Activated T-cell treated with anti-CD3 and anti-CD28 coated beads, Interleukin-2, amount 50 U/mL, for 72 hours (primary cell): ENCODE measurements at places on chromosomes 1 and 21. TPM values are rescaled to one million over a fixed set of nuclear protein-coding genes. Genes with fewer than 3 reads are reported as not detected.

Gene ROR1
- total RNA-seq = 0.19 TPM

Gene CD1E
- total RNA-seq = not detected

Gene TCP10L
- total RNA-seq = 0.56 TPM

Gene CD53
- total RNA-seq = 249 TPM

Gene TRIM67
- total RNA-seq = not detected

Gene CCDC27
- total RNA-seq = not detected

Gene RIPPLY3
- 0.26 TPM for total RNA-seq

Gene LAMB3
- total RNA-seq = 5.9 TPM

Gene DNAJC28
- 0.55 TPM for total RNA-seq

GRCh38 chr1:155892796-155893195, 18.4 kb downstream of the RIT1 start:
- H3K4me3 ChIP-seq = peak overlapping the region; percentile 15
- no peak for DNase-seq
- no peaks in the 10 kb centered on the region for H3K27me3 ChIP-seq
- peak overlapping the region; percentile 62 for H3K27ac ChIP-seq
- H3K4me1 ChIP-seq = peaks cover 16% of the 10 kb centered on the region

DNA sequence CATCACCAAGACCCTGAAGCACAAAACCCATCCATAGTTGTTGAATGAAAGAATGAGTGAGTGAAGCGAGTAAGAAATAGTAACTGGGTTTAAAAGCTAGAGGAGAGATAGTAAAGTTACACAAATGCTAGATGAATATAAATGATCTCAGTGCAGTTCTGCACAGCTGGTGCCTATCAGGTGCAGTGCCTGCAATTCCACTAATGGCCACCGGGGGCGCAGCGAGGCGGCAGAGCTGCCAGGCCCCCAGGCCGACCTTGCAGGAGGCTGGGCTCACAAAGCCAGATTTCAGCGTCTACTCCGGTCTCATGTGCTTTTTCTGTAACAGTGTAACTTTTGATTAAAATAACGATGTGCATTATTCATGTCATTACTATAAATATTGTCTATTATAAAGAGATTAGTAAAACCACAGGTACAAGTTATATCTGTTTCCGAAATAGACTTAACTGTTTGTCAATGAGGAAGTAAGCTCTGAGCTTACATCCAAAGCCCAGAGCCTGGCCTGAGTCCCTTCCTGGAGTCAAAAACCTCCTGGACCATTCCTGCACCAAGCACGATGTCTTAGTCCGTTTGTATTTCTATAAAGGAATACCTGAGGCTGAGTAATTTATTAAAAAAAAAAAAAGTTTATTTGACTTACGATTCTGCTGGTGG, 477.6 kb downstream of the NPHP4 start:
- peaks cover 21% of the 10 kb centered on the region for H3K27me3 ChIP-seq
- peaks cover 5% of the 10 kb centered on the region for H3K4me1 ChIP-seq
- H3K27ac ChIP-seq = no peak overlapping the region
- no peaks in the 10 kb centered on the region for H3K36me3 ChIP-seq

GRCh38 chr1:182637769-182638168, 33.6 kb upstream of the RGS16 start:
- no peak overlapping the region for H3K27ac ChIP-seq
- H3K36me3 ChIP-seq = no peaks in the 10 kb centered on the region
- H3K27me3 ChIP-seq = peaks cover 27% of the 10 kb centered on the region
- H3K4me3 ChIP-seq = no peak overlapping the region
- no peak for DNase-seq
- H3K4me1 ChIP-seq = peaks cover 4% of the 10 kb centered on the region

GRCh38 chr1:223269006-223269405, 95.0 kb downstream of the SUSD4 start:
- no peak overlapping the region for H3K27ac ChIP-seq
- no peaks in the 10 kb centered on the region for H3K36me3 ChIP-seq
- peaks cover 12% of the 10 kb centered on the region for H3K4me1 ChIP-seq
- H3K27me3 ChIP-seq = no peaks in the 10 kb centered on the region
- no peak for DNase-seq

DNA sequence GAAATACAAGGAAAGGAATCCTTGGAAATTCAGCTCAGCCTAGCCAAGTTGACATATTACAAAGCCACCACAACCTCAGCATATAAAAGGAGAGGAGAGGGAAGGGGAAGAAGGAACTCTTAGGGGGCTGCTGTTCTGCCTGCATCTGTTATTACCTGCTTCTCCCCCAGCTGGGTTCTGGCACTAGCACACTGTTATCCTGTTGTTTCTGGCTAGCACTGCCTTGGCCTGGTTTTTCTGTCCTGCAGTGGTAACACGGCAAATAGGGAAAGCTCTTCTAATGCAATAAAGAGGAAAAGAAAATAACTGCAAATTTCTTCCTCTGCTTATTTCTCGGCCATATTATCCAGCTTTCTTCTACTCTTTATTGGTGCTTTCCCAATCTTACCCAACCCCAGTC, 16.5 kb upstream of the VCAM1 start:
- H3K4me1 ChIP-seq = no peaks in the 10 kb centered on the region
- no peak overlapping the region for H3K27ac ChIP-seq
- H3K27me3 ChIP-seq = peaks cover 18% of the 10 kb centered on the region
- H3K36me3 ChIP-seq = no peaks in the 10 kb centered on the region

GRCh38 chr21:41207401-41208375, 39.7 kb downstream of the BACE2 start:
- no peak overlapping the region for H3K27ac ChIP-seq
- no peak for DNase-seq
- H3K4me3 ChIP-seq = no peak overlapping the region
- H3K27me3 ChIP-seq = peaks cover under 1% of the 10 kb centered on the region
- no peaks in the 10 kb centered on the region for H3K36me3 ChIP-seq

DNA sequence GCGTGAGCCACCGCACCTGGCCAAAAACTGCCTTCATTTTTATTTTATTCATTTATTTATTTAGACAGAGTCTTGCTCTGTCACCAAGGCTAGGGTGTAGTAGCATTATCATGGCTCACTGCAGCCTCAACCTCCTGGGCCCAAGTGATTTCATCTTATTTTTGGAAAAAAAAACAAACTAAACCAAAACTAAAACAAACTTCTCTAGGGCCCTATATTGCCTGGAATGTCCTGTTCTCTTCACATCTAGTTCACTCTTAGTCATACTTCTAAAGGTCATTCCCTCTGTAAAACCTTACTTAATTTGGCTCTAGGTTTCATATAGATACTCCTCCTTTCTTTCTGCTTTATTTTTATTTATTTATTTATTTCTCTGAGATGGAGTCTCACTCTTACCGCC, 15.6 kb downstream of the RPS27 start:
- no peaks in the 10 kb centered on the region for H3K27me3 ChIP-seq
- no peak overlapping the region for H3K4me3 ChIP-seq
- no peak overlapping the region for H3K27ac ChIP-seq
- H3K36me3 ChIP-seq = no peaks in the 10 kb centered on the region
- DNase-seq = no peak

DNA sequence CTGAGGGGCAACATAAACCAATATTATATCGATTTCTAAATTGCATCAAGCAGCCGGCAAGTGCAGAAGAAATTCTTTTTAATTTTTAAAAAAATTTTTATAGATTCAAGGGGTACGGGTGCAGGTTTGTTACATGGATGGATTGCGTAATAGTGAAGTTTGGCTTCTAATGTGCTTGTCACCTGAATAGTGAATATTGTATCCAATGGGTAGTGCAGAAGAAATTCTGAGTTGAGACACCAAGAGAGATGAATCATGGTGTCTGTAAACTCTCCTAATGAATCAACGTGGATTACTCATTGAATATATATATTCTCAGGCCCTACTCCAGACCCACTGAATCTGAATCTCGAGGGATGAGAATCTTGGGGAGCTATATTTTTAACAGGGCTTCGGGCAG, 253.7 kb upstream of the FOXD3 start:
- H3K27ac ChIP-seq = no peak overlapping the region
- no peak overlapping the region for H3K4me3 ChIP-seq
- DNase-seq = no peak
- peaks cover 21% of the 10 kb centered on the region for H3K27me3 ChIP-seq
- no peaks in the 10 kb centered on the region for H3K36me3 ChIP-seq
- no peaks in the 10 kb centered on the region for H3K4me1 ChIP-seq

GRCh38 chr1:169103480-169103893, 3.0 kb upstream of the ATP1B1 start:
- H3K4me1 ChIP-seq = peaks cover 27% of the 10 kb centered on the region
- no peak overlapping the region for H3K4me3 ChIP-seq
- no peak overlapping the region for H3K27ac ChIP-seq
- H3K36me3 ChIP-seq = no peaks in the 10 kb centered on the region
- no peaks in the 10 kb centered on the region for H3K27me3 ChIP-seq

DNA sequence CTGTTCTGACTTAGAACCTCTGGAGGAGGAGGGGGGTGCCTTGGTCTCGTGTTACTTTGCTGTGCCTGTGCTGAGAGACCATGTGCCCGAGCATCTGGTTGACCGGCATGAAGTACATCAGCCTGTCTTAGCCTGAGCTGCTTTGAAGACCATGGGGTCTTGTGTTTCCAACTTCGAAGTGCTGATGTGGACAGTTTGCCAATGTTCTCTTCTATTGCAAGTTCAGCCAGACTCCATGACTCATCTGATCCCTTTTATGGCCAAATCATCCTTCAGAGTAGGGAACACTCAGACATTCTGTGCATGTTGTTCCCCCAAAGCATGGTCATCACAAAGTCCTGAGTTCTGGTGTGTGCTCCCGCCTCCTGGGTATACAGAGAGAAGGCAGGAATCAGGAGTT, 6.0 kb upstream of the PLA2G2C start:
- no peak overlapping the region for H3K4me3 ChIP-seq
- peaks cover 26% of the 10 kb centered on the region for H3K4me1 ChIP-seq
- H3K27ac ChIP-seq = no peak overlapping the region
- H3K27me3 ChIP-seq = peaks cover 67% of the 10 kb centered on the region

DNA sequence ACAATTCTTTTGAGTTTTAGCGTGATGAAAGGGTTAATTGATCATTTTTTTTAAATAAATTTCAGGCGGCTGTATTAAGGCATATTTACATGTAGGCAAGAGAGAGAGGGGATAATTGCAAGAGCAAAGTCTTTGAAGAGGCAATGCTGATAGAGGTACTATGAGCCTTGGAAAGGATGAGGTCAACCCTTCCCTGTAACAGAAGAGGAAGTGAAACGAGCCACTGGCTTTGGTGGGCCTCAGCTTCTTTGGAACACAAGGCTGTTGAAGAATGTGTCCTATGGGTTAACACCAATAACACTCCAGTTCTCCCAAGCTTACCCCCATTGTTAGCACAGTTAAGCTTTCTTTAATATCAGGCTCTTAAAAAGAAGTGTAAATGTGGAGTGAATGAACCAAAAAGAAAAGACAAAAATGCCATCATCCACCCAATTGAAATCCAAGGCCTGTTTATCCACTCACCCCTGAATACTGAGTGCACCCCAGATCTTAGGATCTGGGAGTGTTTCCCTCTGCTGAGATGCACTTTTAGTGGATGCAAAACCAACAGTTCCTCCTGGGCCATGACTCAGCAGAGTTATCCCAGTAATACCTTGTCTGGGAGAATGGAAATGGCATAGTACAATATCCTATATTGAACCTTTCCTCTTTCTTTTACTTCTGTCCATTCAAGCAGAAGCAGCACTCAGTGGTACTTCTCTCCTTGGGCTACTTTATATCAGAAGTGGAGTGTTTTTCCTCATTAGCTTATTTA, 216.4 kb downstream of the SLC44A5 start:
- H3K27me3 ChIP-seq = no peaks in the 10 kb centered on the region
- no peak for DNase-seq
- H3K27ac ChIP-seq = no peak overlapping the region
- no peaks in the 10 kb centered on the region for H3K4me1 ChIP-seq
- no peak overlapping the region for H3K4me3 ChIP-seq

GRCh38 chr1:172914501-172915144, 136.1 kb downstream of the TNFSF18 start:
- no peak overlapping the region for H3K4me3 ChIP-seq
- no peak overlapping the region for H3K27ac ChIP-seq
- peaks cover 9% of the 10 kb centered on the region for H3K36me3 ChIP-seq
- DNase-seq = no peak
- H3K27me3 ChIP-seq = peaks cover 12% of the 10 kb centered on the region
- H3K4me1 ChIP-seq = no peaks in the 10 kb centered on the region

DNA sequence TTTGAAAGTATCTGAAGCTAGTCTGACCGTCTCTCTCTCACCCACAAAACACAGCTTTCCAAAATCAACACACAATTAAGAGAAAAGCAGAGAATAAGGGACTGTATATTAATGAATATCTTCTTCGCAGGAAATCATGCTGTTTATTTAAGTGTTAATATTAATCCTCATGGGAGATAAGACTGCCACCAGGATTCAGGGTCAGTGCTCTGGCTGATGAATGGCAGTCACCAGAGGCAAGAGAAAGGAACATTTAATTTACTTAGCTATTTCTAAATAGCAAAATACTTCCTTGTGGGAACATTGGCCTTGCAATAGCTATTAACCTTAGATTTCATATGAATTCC, 2.2 kb downstream of the SCYL3 start:
- DNase-seq = no peak
- H3K36me3 ChIP-seq = peaks cover 6% of the 10 kb centered on the region
- peak overlapping the region; percentile 81 for H3K4me3 ChIP-seq
- peaks cover 65% of the 10 kb centered on the region for H3K4me1 ChIP-seq

- no peak for DNase-seq
- no peaks in the 10 kb centered on the region for H3K4me1 ChIP-seq
- no peak overlapping the region for H3K4me3 ChIP-seq
- no peaks in the 10 kb centered on the region for H3K36me3 ChIP-seq
- H3K27me3 ChIP-seq = no peaks in the 10 kb centered on the region
Measured at GRCh38 chr1:245458761-245459174, 304.0 kb downstream of the KIF26B start.

GRCh38 chr1:30888391-30888790, 20.2 kb downstream of the SDC3 start:
- H3K27ac ChIP-seq = no peak overlapping the region
- H3K4me3 ChIP-seq = no peak overlapping the region
- peaks cover 15% of the 10 kb centered on the region for H3K27me3 ChIP-seq
- no peak for DNase-seq

- no peaks in the 10 kb centered on the region for H3K4me1 ChIP-seq
- no peak overlapping the region for H3K4me3 ChIP-seq
- no peak for DNase-seq
- no peaks in the 10 kb centered on the region for H3K27me3 ChIP-seq
Measured at GRCh38 chr1:225961659-225962439, 20.8 kb upstream of the LEFTY2 start.

GRCh38 chr21:33940164-33940880, 24.7 kb upstream of the ATP5PO start:
- no peak for DNase-seq
- H3K27me3 ChIP-seq = no peaks in the 10 kb centered on the region
- H3K4me1 ChIP-seq = peaks cover 85% of the 10 kb centered on the region
- H3K36me3 ChIP-seq = peaks cover 25% of the 10 kb centered on the region

DNA sequence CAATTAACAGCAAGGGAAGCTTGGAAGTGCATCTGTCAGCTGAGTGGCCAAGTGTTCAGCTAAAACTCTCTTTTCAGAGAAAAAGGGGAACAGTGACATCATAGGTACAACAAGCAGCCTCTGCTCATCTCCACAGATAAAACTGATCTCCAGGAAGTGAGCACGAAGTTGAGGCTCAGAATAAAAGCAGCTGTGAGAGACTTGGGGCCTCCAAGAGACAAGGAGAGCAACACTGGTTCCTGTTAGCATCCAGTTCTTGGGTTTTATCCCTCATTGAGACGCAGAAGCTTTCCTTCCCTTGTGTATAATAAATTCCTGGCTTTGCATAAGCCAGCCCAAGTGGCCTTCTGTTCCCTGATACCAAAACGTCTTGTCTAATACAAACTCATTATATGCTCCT, 20.0 kb upstream of the CNN3 start:
- H3K27me3 ChIP-seq = peaks cover 6% of the 10 kb centered on the region
- H3K36me3 ChIP-seq = no peaks in the 10 kb centered on the region
- no peak overlapping the region for H3K27ac ChIP-seq
- no peak for DNase-seq
- no peaks in the 10 kb centered on the region for H3K4me1 ChIP-seq
- no peak overlapping the region for H3K4me3 ChIP-seq

GRCh38 chr21:34302521-34302920, 61.3 kb upstream of the KCNE2 start:
- no peaks in the 10 kb centered on the region for H3K4me1 ChIP-seq
- H3K27ac ChIP-seq = no peak overlapping the region
